A549 treated with GW870086 at 1 μM for 4 hours (cell line): ENCODE measurements at places on chromosomes 1 and 21. TPM values are rescaled to one million over a fixed set of nuclear protein-coding genes. Genes with fewer than 3 reads are reported as not detected.

Gene TESK2
- total RNA-seq, result 0.14 to 0.30 TPM (median 0.24 TPM) in 5 replicates

Gene GLMP
- 33.0 to 47.2 TPM (median 42.7 TPM) in 5 replicates for total RNA-seq

Gene KRTAP21-2
- total RNA-seq, result not detected in 5 replicates

Gene MPL
- total RNA-seq, result 0.07 to 0.30 TPM in 2 of 5 replicates, not detected in the others

Gene OR2M3
- total RNA-seq, result not detected in 5 replicates

Gene GNAT2
- 0.14 to 0.26 TPM in 2 of 5 replicates, not detected in the others for total RNA-seq

Gene CNR2
- 0.02 TPM in 1 of 5 replicates, not detected in the others for total RNA-seq

Gene DIO1
- 0.09 to 0.16 TPM in 2 of 5 replicates, not detected in the others for total RNA-seq

Gene KCNK1
- total RNA-seq, result 14.3 to 22.8 TPM (median 18.0 TPM) in 5 replicates

Gene HAO2
- not detected in 5 replicates for total RNA-seq
